H7 (cell line): ENCODE measurements at places on chromosomes 16 and 17.

DNA sequence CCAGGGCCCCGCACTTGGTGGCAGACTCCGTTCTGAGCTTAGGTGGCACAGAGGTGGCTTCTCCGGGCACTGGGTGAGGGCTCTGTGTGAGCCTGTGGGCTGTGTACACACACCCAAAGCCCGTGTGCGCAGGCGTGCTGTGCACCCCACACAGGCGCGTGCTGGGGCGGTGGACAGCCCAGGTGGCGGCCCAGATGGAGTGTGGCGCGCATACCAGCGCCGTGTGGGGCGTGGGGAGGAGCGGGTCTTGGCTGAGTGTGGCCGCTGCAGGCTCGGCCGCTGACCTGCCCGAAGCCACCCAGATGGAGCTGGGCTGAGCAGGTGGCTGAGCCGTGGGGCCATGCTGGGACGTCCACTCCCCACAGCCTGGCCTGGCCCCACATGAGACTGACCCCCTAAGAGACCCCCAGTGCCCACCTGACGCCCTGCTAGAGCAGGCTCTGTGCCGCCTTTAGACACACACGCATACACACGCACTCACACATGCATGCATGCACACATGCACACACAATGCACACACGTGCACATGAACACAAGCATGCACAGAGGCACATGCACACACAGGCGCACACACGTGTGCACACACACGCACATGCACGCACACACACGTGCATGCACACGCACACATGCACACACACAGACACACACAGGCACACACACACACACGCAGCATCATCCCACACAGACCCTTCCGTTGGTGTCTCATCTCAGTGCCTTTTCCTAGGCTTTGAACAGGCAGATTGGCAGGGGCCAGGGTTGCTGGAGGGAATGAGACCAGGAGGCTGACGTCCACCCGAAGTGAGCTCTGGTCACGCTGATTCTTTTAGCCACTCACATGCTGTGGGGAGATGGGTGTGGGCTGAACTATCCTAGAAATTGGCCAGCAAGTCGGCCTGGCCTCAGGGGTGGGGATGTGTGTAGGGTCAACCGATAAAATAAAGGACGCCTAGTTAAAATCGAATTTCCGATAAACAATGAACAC is 2.1 kb downstream of the PRR35 start:
- DNase-seq = peak; percentile 76

DNA sequence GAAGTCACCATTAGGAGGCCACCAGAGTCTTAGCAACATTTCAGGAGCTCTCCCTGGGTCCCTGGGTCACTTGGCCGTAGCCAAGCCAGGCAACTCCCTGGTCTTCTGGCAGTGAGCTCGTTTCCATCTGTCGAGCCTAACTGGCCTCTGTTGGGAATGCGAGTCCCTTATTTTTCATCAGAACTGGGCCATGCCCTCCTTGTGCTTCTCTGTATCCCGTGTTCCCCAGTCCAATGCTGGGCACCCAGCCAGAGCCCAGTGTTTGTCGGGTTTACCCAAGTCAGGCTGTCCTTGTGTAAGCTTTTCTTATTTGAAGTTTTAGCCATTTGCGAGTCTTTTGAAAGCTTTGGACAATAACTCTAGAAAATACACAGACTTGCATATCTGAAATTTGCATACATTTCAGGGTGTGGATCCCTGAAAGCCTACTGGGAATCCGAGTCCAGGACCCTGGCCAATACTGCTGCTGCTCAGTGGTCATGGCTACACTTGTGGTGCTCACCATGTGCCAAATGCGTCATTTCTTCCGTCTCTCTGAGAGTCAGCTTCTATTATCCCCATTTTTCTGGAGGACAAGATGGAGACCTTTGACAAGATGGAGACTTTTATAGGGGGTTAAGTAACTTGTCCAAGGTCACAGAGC is 81.6 kb upstream of the LGALS9 start:
- DNase-seq = no peak

GRCh38 chr16:4306470-4307214 is 9.2 kb upstream of the GLIS2 start:
- DNase-seq = peak; percentile 80

DNA sequence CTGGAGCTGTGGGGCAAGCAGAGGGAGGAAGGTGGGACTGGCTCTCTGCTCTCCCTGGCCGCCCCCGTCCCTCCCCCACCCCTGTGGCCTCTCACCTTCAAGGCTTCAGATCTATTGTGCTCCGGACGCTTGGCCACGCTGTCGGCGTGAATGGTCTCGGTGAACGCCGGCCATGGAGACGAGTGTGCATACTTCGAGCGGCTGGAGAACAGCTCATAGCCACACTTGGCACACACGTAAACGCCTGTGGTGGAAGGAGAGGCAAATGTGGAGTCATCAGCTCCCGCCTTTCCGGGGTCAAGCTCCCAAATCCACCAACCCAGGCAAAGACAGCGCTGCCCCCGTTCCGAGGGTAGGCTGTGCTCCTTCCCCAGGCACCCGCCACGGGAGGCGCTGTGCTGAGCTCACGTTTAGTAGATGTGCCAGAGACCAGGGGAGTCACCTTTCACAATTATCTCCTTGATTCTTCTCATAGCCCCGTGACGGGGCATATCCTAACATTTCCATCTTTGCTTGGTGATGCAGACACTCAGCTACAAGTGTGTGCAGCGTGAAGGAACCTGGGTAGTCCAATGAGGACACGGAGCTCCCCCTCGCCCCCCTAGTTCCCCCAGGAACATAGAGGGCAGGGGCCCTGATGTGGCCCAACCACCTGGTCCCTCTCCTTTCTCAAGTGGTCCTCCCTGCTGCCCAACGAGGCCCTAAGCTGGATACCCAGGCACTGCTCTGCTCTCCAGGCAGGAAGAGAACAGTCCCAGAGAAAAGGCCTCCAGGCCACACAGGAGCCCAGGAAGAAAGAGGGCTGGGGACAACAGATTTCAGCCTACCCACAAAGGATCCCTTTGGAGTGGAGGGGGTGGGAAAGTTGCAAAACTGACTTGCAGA is 1.6 kb downstream of the MSRB1 start:
- DNase-seq = peak; percentile 79

GRCh38 chr16:88747588-88748301 is 37.3 kb downstream of the PIEZO1 start:
- DNase-seq = peak; percentile 96

- DNase-seq = no peak
Measured at GRCh38 chr17:14393723-14394122, 92.8 kb downstream of the HS3ST3B1 start.

DNA sequence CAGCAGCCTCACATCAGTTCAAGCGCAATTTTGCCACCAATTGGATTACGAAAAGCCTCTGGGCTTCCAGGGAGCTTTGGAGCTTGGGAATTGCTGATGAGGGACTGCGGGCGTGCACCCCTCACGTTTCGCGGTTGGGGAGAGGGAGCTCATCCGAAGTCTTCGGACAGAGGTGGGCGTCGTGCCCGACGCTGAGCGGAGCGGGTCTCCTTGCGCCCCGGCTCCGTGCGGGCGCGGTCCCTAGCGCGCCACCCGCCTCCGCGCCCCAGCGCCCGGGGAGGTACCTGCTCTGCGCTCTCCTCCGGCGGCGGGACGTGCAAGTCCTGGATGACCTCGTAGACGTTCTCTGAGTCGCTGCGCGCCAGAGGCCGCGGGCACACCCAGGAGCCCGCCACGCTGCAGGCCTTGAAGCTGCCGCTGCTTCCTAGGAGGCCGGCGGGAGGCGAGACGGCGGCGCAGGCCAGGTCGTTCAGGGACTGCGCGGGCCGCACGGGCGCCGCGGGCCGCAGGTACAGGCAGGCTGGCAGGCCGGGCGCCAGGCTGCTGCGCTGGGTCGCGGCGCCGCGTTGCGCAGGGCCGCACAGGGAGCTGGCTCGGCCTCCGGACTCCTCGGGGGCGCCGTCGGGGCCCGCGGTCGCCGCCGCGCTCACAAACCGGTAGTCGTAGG is 3.2 kb downstream of the ARHGAP27 start:
- peak; percentile 79 for DNase-seq

- DNase-seq = peak; percentile 92
Measured at GRCh38 chr16:28090646-28091377, 27.3 kb upstream of the GSG1L start.
